ENCODE measurements at places on chromosomes 11 and 22.

GRCh38 chr11:72534371-72535193 lies 100.3 kb upstream of the CLPB start:
- no peak for DNase-seq

DNA sequence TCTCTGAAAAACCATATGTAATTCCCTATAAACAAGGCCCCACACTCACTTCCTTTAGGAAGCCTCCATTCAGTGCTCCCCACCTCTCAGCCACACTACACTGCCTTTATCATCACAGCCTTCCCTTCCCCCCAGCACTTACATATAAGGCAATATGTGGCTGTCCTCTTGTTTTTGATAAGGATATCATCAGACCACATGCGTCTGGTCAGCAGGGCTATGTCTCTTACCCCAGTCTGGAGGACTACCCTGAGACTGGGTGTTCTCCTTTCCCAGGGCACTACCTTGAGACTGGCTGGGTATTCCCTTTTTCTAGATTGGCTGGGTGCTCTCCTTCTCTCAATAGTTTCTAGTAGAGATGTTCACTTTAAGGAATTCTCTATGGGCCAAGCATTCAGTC lies 7.8 kb downstream of the KCNE3 start:
- DNase-seq, result no peak

DNA sequence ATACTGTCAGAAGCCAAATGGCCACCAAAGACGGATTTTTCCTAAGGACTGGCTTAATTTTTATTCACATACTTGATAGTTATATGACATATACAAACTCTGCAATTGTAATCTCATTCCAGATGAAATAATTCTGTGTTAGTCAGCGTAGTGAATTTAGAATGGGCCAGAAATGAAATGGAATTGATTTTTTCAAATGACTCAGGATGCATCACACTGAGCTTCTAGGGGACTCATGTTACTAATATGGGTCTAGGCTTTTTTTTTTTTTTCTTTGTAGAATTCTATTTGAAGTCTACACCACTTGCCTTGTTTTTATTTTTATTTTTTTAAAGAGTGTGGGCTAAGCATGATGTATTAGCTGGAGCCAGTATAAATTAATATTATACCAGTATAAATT lies 62.7 kb downstream of the SPECC1L start:
- DNase-seq, result no peak

DNA sequence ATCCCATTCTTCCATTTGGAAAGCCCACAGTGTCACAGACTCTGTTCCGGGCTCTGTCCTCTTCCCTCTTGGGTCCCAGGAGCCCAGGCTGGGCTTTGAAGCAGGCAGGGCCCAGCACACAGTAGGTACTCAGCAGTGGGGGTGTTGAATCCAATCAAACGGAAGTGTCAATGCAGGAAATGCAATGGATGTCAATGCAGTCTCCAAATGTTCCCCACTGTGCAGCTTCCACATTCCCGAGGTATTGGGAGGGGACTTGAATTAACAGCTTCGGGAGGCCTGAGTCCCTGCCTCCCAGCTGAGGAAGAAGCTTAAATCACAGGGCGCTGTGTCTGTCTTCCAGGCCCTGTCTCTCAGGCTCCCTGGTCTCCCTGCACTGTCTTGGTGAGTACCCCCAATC lies 21.8 kb upstream of the SMIM35 start:
- no peak for DNase-seq
